ENCODE measurements at places on chromosomes 5 and 9. TPM values are rescaled to one million over a fixed set of nuclear protein-coding genes. Genes with fewer than 3 reads are reported as not detected.

MSX2 gene
- total RNA-seq = not detected

TCOF1 gene
- total RNA-seq = 32.3 TPM

CYLC2 gene
- total RNA-seq = not detected

- H3K27me3 ChIP-seq = no peaks in the 10 kb centered on the region
- no peak overlapping the region for H3K27ac ChIP-seq
- H3K4me1 ChIP-seq = no peaks in the 10 kb centered on the region
- no peak for DNase-seq
- H3K4me3 ChIP-seq = no peak overlapping the region
- H3K36me3 ChIP-seq = no peaks in the 10 kb centered on the region
Observed at GRCh38 chr5:176844706-176845391, 34.5 kb downstream of the UNC5A start.

DNA sequence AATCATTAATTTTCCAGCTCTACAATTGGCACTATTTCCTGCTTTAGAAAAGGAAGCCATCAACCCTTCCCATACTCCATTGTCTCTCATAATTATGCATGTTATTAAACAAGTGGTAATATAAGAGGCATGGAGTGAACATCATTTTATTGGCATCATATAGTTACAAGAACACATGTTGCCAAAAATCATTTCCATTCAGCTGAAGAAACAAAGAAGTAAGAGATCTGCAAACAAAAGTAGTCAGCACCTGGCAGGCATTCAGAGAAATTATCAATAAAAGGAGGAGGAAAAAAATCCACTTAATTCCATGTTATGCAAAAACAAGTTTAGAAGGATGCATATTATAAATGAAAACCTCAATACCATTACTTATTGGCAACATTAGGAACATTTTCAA, 1208.2 kb upstream of the C9orf72 start:
- no peaks in the 10 kb centered on the region for H3K36me3 ChIP-seq
- H3K4me3 ChIP-seq = no peak overlapping the region
- H3K27ac ChIP-seq = no peak overlapping the region

All from ovary (tissue), 10 donors.